ENCODE measurements at places on chromosomes 11 and 22.

- no peak for DNase-seq
These were observed 10.2 kb downstream of the RAPSN start for GRCh38 chr11:47438721-47439120.

DNA sequence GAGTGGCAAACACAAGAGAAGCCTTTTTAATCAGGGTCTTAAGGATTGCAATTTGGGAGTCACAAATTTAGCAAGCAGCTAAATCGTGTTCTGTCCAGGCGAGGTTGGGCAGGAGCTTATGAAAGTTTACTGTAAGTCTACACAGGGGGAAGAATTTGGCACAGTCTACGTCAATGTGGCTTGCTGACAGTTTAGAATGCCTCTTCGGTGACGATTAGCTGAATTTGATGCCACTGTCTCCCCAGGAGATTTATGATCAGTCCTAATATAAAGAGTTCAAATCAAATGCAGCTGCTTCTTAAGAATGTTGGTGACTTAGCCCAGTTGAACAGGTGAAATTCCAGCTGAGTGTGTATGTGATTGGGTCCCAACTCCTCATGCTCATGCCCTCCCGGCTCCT lies 114.1 kb upstream of the CLPB start:
- DNase-seq: no peak

GRCh38 chr11:36074941-36075431 lies 131.1 kb downstream of the LDLRAD3 start:
- no peak for DNase-seq

- peak; percentile 17 for DNase-seq
These were observed 1.2 kb upstream of the GRK2 start for GRCh38 chr11:67264877-67265632.
